Thoracic aorta (tissue), 2 donors: ENCODE measurements at places on chromosomes 12 and 14. TPM values are rescaled to one million over a fixed set of nuclear protein-coding genes. Genes with fewer than 3 reads are reported as not detected.

The IAPP gene
- total RNA-seq = not detected

The MSI1 gene
- total RNA-seq = not detected

DNA sequence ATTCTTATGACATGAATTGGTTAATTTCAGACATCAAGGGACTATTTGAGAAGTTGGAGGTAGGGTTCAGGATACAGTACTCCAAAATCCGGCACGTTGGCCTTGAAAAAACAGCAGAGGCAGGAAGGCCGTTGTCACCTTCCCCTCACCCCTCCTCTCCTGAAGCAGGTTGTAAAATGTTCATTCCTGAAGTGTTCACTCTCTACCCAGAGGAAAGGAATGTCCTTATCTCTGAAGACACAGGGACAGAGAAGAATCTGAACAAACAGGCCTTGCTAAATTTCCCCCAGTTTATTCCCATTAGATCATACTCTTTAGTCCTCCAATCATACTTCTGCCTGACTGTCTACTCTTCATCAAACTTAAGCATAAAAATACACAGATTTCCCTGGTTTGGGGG is 313.6 kb downstream of the ZFP36L1 start:
- no peak for DNase-seq

GRCh38 chr12:52956987-52957386 is 8.1 kb downstream of the KRT18 start:
- DNase-seq = no peak

DNA sequence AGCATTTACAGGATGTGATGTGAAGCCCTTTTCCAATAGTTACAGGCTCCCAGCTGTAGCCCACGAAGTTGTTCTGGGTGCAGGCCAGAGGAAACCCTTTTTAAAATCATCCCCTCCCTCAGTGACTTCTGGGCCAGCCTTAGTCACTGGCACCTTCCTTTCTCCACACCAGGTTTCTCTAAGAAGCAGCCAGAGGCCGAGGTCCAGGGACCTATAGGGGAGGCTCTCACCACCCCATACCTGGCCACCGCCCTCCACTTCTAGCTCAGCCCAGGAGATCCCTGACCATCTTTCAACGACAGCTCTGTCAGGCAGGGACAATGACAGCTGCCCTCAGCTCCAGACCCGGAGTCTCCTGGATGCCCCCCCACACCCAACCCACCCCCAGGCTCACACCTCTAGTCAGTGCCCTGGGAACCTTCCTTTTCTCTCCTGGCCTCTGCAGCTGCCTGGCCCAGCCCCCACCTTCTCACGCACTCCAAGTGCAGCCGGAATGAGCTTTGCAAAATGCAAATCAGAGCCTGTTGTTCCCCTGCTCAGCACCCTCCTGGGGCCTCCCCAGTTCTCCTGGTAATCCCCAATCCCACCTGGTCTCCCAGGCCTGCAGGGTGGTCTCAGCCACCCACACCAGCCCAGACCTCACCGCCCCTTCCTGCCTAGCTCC is 46.7 kb downstream of the TESC start:
- no peak for DNase-seq

DNA sequence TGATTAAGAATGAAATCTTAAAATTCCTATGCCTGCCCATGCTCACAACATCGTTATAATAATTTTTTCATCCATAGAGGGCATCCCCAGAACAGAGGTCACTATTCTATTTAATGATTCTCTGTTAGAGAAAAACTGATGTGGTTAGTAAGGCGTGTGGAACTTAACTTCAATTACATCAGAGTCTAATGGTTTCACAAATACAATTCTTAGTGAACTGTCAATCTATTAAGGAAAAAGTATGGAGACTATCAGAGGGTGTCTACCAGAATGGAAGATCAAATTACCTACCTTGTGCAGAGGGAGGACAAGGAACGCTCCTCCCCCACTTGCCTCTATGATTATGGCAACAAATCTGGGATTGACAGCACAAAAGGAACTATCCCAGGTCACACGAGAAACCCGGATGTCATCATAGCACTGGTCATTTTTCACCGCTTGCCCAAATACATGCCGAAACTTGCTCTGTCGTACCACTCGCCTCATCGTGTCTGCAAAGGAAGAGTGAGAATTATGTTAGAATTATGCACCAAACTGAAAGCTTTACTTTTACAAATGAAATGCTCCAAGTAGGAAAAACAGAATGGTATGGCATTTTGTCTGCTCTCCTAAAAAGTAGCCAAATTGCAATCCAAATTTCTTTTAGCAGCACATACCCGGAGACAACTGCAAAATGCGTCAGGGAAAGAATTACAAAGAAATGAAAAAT is 30.3 kb downstream of the CORO1C start:
- no peak for DNase-seq

DNA sequence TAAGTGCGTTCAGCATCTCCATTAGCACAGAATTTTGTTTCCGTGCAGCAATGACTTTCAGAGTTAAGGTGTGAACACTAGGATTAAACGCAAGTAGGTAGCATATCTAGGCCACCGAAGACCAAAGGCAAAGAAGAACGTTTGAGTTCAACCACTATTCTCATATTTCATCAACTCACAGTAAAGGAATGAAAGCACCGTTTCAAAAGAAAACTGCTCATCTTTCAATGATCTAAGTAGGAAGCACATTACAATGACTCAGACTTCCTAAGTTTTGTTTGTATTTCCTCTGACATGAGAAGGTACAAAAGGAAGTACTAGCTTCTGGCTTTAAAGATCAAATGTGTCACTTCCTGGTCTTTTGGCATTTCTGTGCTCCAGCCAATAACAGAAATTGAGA is 57.6 kb downstream of the ACADS start:
- DNase-seq = no peak

DNA sequence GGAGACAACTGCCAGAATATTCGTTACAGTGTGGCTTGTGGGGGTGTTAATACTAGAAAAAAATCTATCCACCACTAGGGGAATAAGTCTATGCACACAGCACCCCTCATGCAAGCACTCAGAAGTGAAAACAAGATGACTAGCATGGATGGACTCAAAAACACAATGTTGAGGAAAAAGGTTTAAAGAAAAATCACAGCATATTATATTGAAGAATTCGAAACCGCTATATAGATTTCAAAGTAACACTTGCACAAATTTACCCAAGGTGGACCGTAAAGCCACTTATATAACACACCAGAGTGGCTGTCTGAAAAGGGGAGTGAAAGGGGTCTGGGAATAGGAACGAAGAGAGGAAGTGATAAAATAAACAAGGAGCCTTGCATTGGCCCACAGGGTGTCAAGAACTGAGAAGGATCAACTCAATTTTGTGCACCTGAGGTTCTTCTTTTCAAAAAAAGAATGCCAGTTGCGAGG is 544 bp downstream of the ABCD4 start:
- DNase-seq = no peak

DNA sequence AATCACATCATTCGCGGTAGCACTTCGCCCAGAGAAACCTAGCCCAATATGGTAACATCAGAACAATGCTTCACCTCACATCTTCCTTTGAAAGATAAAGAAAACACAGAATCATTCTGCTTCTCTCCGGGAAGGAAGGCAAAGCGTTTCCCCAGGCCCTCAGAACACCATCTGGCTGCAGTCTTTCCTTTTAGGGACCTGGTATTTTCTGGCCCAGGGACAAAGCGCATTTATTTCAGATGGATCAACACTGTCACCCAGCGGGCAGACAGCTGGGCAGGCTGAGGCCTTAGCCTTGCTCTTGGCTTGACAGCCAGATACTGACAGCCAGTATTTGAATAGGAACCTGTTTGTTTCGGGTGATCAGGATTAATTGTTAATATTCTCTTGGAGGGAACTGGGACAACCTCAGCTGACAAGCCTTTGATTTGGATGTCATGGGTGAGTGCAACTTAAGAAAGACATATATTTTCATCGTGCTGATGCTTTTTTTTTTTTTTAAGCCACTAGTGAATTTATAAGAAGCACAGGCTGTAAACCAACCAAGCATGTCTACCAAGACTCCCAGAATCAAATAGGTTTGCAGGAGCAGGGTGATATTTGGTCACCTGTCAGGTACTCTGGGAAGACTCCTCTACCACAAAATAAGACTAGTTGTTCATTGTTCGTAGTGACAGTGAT is 118.9 kb downstream of the VEZT start:
- DNase-seq = peak; percentile 12

DNA sequence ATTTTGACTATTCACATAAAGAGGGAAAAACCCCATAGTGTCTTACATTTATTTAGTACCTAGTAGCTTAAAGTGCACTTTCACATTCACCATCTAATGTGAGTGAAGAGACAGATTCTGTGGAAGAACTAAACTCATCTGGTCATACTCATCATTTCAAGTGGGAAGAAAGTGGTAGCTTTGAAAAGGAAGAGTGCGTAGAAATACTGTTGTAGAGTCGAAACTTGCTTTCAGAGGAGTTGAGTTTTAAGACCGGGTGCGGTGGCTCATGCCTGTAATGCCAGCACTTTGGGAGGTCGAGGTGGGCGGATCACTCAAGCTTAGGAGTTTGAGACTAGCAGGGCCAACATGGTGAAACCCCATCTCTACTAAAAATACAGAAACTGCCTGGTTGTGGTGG is 222.2 kb downstream of the ERC1 start:
- no peak for DNase-seq

DNA sequence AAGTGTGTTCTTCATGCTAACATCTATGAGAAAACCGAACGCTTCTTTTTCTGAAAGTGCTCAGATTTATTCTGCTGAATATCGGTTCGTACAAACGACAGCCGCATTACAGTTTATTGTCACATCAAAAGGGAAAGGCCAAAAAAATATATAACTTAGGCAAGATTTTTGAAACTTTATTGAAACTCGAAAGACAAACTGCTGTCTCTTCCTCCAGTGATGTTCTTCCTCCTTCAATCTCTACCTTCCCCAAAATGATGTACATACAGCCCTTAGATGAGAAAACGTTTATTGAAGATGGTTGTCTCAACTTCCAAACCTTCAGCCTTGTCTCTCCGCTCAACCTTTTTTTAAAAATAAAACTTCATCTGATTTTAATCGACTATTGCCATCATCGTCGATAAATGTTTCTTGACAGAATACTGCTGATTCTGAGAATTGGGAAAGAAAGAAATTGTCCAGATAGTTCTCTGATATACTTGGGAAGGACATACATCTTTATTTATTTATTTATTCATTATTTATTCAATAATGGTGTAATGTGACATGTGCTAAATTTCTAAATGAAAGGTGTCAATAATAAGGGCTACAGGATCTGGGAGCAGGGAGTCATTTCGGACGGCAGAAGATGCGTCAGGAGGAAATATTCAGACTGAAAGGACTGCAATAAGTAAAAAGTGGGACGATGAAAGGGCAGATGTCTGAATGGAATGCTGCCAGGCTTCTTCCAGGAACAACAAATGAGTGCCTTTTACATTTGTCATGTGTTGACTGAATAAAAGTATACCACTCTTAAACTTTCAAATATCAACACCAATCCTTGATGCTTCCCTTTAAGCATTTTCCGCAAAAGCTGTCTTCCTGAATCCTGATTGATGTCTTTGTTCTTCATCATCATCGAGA is 817 bp upstream of the MDM1 start:
- DNase-seq = no peak

The SMOC1 gene
- 29.8 TPM for total RNA-seq

The MYO1A gene
- total RNA-seq = 1.7 TPM

- DNase-seq = no peak
These were observed 204.2 kb upstream of the PLXNC1 start for GRCh38 chr12:93944201-93944600.

DNA sequence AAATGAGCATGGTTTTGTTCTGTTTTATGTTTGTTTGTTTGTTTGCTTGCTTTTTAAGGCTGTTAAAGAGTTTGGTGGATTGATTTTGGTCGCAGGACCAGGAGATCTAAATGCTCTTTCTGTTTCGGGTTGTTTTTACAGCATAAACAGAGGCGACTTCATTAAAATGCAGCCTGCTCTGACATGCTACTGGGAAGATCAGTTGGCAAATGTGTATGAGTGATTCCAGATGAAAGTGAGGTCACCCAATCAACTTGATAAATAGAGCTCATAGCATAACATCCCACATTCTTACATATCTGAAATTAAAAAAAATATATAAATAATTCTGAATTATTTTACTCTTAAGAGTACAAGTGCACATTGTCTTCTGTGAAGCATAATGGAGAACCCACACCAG is 947.7 kb downstream of the GALC start:
- DNase-seq = no peak

GRCh38 chr14:71665157-71665556 is 267.1 kb upstream of the RGS6 start:
- DNase-seq = no peak

GRCh38 chr12:32398181-32398580 is 1.2 kb upstream of the FGD4 start:
- no peak for DNase-seq

DNA sequence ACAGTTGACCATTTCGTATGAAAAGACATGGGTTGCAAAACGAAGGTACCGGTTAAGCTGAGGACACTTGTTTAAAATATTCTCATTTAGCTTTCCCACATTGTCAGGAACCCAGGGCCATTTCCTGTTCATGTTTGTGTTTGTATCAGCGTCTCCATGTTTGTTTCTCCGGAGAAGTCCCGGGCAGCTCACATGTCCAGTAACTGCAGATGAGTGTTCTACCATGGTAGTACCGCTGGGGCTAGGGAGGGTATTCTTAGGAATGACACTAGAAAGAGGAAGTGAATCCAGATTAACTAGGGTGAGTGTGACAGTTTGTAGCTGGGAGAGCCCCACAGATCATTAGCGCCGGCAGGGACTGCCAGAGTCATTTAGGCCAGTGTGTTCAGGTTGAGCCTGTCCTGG is 50.0 kb upstream of the EVL start:
- DNase-seq = no peak

GRCh38 chr12:64674367-64674922 is 64.2 kb downstream of the RASSF3 start:
- no peak for DNase-seq

DNA sequence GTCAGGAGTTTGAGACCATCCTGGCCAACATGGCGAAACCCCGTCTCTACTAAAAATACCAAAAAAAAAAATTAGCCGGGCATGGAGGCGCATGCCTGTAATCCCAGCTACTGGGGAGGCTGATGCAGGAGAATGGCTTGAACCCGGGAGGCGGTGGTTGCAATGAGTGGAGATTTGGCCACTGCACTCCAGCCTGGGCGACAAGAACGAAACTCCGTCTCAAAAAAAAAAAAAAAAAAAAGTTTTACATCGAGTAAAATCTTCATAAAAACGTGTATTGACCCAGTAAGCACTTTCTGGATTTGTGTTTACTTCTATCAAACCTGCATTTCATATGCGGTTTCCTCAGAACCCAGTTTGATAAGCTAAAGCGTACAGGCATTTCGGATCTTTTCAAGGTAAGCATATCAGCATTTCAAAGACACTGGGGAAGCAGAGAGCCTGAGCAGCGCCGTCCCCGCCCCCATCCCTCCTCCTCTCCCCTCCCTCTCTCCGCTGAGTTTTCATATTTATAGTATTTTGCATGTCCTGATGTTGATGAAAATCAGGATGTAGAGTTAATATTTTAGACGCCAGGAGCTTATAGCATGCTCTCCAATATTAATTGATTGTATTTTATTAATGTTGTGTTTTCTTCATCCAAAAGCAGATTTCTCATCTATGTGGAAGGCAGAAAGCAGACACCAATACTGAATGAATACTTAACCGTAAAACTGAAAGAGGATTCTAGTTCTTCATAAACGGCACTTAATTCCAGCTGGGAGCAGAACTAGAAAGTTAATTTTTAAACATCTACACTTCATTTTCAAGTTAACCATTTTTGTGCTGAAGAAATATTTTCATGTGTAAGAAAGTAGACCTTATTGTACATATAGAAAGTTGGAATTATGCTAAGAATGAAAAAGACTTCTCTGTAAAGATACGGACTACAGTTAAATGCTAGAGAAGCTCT is 9.2 kb upstream of the HIP1R start:
- DNase-seq = no peak

GRCh38 chr12:57752668-57753000 is 524 bp upstream of the CDK4 start:
- no peak for DNase-seq

- no peak for DNase-seq
These were observed 40.9 kb downstream of the MBIP start for GRCh38 chr14:36279306-36280190.

The EIF2S3B gene
- total RNA-seq = not detected
